ENCODE measurements at places on chromosomes 2 and 18. TPM values are rescaled to one million over a fixed set of nuclear protein-coding genes. Genes with fewer than 3 reads are reported as not detected.

Gene SLC14A1
- not detected for total RNA-seq

Gene VWA3B
- 0.33 TPM for total RNA-seq

Gene TM4SF20
- total RNA-seq: 5.9 TPM

Gene ZSWIM2
- not detected for total RNA-seq

Gene CCDC85A
- total RNA-seq: 0.12 TPM

Gene TRIB2
- 0.65 TPM for total RNA-seq

Gene ASAP2
- 39.8 TPM for total RNA-seq

Gene SFTPB
- not detected for total RNA-seq

Gene ATOH8
- 7.8 TPM for total RNA-seq

Gene DCDC2C
- total RNA-seq: not detected

Gene ACSL3
- total RNA-seq: 135 TPM

Gene CROCC2
- total RNA-seq: not detected

Data from A549 treated with ZK216348 at 1 μM for 4 hours (cell line).